ENCODE measurements at places on chromosomes 4 and X.

- no peak for DNase-seq
These were observed 44.8 kb downstream of the RPS6KA3 start for GRCh38 chrX:20221902-20222301.

DNA sequence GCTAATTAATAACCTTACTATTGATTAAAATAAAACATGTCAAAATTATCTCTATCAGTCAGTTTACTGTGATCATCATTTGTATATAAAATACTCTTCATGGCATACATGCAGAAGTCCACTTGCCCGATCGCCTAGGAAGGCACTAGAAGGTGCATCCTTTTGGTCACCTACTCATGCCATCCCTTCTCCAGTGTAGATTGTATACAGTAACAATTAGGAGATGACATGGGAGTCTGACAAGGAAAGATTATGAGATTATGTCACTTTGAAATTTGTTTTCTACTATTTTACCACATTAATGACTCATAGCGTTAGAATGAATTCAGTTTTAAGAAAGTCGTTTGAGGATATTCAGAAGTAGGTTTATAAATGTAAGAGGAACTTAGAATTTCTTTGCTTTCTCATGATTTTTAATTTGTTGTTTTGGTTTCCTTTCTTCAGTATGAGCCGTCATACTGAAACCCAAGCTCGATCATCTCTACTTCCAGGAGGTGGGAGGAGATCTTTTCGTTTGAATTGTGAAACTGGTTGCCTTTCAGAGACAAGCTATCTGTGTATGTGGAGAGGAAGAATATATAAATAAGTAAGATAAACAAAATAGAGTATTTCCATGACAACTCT, 51.1 kb upstream of the UNC5C start:
- DNase-seq, result peak; percentile 2

GRCh38 chrX:30659421-30659820, 6.2 kb downstream of the GK start:
- no peak for DNase-seq

GRCh38 chr4:188779581-188779980, 640.3 kb downstream of the TRIML1 start:
- no peak for DNase-seq

GRCh38 chr4:73952352-73952751, 29.5 kb downstream of the PF4 start:
- DNase-seq, result no peak

GRCh38 chr4:54961357-54961975, 163.9 kb downstream of the KDR start:
- DNase-seq, result no peak

DNA sequence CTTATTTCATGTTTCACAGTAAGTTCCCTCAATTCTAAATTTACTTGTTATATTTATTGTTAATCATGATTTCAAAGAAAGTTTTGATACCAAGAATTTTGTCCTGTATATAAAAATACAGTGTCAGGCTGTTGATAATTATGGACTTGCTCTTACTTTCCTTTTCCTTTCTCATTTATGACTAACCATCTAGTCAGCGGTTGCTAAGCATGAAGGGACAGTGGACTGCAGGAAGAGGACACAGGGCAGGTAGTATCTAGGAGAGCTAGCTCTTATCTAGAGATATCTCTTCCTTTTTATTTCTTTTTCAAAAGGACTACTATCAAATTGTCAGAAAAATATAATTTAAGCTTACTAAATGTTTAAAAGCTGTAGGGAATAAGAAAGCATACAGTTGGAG, 1.6 kb downstream of the OPRPN start:
- no peak for DNase-seq

DNA sequence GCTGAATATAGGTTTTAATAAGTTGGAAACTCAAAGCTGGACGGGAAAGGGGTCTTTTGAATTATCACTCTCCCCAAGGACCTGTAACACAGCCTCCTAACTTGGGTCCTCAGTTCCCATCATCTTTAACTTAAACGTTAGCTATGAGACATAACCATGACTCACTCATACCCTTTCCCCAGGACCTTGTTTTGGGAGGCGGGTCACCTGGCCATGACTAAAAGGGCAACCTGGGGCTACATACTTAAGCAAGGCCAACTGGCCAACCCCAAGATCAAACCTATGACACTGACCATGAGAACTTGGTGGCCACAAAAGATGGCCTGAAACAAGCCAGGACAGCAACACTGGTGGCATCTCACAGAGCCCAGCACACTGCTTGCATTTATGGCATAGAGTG, 89.0 kb downstream of the SH3KBP1 start:
- DNase-seq, result no peak

GRCh38 chr4:112523764-112524505, 8.0 kb upstream of the NEUROG2 start:
- DNase-seq, result peak; percentile 62

DNA sequence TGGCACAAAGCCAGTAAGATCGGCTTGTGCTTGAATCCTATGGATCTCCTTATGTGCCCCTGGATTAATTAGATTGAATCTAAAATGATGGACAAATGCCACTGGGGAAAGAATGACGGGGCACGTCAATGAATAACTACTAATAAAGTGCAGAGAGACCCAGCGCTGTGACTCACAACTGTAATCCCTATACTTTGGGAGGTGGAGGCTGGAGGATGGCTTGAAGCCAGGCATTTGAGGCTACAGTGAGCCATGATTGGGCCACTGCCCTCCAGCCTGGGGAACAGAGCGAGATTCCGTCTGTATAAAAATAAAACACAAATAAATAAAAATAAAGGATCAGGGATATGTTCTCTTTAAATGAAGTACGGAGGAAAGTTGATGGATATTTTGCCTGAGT, 179.4 kb downstream of the DCHS2 start:
- no peak for DNase-seq

GRCh38 chrX:101407167-101407747, 468 bp downstream of the GLA start:
- DNase-seq, result no peak

- no peak for DNase-seq
These were observed 8.6 kb downstream of the APEX2 start for GRCh38 chrX:55008571-55009358.

GRCh38 chr4:187504974-187505797, 490.4 kb upstream of the ZFP42 start:
- no peak for DNase-seq

DNA sequence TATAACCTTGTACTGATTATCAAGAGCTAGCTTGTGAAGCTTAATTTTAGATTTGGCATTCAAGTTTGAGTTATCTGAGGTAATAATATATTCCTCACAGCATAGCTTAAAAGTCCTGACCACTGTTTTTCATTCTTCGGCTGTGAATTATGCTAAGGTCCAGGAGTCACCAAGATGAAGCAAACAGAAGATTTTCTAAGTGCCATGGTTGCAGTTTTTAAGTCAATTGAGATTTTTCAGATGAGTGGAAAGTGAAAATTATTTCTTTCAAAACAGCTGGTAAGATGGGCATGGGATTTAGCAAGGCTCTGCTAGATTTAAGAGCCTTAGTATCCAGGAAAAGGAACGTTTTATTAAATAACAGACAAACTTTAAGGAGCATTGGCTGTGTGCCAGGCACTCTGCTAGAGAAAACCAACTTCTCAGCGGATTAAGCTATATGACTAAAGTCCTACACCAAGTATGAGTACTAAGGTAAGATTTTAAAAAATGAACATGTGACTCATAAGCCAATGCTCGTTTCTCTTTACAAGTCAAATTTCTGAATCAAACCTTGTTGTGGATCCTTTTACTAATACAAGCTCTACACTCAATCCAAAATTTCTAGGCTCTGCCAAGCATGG, 149.9 kb upstream of the IL15 start:
- DNase-seq, result no peak

DNA sequence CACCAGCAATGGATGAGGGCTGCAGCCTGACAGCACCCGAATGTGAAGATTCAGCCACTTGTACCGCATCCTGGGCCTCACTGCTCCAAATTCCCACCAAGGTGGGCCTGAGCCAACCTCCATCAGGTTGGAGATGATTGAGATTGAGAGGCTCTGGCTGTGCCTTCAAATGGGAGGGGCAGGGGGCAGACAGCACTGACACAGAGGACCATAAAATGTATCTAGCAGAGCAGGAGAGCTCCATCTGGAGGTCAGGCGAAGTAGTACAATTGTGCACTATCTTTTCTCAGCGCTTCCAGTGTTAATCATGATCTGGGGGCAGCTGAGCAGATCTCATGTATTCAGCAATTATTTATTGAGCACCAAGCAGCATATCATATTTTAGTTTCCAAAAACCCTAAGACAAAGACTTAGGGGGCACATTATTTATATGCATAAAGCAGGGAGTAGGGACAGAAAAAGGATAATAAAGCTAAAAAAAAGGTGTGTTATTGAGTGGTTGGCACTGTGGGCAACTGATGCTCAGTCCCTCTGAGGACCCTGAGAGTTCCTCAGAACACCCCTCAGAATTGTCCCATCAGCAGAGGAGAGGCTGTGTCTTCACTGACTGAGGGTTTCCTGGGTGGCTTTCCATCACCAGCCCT, 31.6 kb upstream of the C1QTNF7 start:
- DNase-seq, result peak; percentile 21

DNA sequence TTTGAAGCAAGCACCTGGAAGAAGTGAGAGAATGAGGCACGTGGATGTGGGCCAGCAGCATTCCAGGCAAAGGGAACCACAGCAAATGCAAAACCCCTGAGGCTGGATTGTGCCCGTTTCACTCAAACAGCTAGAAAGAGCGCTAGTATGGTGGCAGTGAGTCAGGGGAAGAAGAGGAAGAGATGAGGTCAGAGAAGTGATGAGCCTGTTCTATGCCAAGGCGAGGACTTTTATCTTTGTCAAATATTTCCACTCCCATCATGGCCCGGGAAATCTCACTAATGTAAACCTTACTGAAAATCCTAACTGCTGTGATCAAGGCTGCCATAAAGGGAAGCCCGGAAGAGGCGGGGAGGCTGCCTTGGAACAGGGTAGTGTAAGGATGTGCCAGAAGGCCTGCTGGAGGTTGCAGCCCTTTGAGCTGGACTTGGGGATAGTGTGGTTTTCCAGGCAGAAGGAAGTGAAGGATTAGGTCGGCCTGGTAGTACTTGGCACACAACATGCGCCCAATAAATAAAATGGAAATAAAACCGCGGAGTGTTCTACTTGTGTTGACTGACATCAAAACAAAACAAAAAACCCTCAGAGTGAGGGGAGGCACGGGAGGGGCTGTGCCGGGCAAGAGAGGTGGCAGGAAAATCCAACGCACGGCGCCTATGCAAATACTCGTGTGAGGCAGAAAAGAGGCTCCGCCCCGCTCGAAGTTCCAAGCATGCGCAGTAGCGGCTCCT, 1.2 kb upstream of the CDK16 start:
- no peak for DNase-seq

DNA sequence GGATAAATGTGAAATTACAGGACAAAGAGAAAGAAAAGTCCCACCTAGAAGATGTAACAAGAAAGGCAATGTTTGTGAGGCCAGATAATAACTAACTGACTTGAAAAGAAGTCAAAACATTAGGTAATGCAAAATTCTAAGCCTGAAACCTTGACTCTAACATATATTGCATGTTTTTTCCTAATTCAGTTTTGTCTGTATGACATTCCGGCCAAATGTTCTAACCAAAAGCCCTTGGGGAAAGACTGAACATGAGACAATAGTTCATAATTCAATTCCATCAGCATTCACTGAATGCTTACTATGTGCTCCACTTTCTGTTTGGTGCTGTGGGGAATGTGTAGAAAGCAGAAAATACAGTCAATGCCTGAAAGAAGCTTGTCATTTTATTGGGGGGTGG, 84.8 kb upstream of the PLAC1 start:
- no peak for DNase-seq

DNA sequence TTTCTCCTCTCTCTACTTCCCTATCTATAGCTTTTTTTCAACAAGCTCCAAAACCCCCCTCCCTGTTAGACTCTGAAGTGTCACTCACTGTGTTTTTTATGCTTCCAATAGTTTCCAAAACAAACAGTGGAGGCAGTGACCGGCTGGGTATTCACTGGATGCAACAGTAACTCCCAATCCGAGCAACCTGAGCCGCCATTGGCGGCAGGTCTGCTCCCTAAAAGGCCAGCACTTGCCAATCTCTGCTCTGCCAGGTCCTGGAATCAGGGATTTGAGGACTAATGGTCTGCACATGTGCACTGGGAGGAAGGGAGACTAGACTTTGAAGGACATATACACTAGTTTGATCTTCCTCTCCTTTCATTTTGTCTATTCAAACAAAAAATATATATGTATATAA, 7.1 kb downstream of the TBX22 start:
- DNase-seq, result no peak

DNA sequence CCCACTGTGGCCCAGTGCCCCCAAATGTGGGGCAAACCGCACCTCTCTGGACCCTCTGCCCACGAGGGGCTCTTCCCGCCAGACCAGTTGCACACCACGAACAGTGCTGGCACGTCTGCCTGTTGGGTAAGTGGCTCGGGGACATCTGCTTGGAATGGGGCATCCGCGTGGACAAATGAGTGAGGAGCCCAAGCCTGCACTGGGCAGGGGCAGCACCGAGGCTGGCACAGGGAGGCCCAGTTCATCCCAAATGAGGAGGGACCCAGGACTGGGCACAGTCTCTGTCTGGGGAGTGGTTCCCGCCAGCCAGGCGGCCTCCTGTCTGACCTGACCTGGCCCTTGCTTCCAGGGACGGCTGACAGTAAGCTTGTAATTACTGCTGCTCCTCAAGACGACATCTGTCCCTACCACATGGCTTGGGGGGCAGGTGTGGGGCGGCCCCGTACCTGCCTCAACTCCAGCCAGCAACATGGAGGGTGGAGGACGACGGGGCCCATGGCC, 3.2 kb downstream of the SPON2 start:
- DNase-seq, result no peak

- no peak for DNase-seq
These were observed 583.3 kb downstream of the STPG2 start for GRCh38 chr4:97560009-97560408.

DNA sequence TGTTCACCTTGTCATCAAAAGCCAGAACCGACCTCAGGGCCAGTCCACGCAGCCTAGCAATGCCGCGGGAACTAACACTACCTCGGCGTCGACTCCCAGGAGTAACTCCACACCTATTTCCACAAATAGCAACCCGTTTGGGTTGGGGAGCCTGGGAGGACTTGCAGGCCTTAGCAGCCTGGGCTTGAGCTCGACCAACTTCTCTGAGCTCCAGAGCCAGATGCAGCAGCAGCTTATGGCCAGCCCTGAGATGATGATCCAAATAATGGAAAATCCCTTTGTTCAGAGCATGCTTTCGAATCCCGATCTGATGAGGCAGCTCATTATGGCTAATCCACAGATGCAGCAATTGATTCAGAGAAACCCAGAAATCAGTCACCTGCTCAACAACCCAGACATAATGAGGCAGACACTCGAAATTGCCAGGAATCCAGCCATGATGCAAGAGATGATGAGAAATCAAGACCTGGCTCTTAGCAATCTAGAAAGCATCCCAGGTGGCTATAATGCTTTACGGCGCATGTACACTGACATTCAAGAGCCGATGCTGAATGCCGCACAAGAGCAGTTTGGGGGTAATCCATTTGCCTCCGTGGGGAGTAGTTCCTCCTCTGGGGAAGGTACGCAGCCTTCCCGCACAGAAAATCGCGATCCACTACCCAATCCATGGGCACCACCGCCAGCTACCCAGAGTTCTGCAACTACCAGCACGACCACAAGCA, 898 bp downstream of the UBQLN2 start:
- DNase-seq, result no peak

- no peak for DNase-seq
These were observed 145.1 kb downstream of the STPG2 start for GRCh38 chr4:97998203-97998602.

Data from GM12891 (cell line).